ENCODE measurements at places on chromosomes 4 and X.
A peak's percentile ranks its signal among the peaks of the same experiment; 100 is the strongest.

- peak; percentile 70 for DNase-seq
Measured at GRCh38 chrX:17046478-17047097, 100.1 kb downstream of the REPS2 start.

DNA sequence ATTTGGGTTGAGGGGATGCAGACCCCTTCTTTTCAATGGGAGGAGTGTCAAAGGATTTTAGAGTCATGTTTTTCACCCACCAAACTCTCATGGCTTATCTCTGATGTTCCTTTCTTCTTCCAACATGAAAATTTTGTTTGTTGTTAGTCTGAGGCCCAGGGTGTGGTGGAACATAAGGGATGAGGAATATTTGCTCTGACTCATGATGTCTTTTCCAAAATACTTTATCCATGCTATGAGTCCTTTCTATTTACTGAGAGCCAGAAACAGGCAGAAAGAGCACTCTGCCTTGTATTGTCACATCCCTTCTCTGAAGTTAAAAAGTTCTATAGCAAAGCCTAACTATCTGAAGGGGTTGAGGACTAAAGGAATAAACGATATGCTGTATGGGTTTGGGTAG lies 61.6 kb upstream of the GYPA start:
- DNase-seq: no peak

- DNase-seq: no peak
Measured at GRCh38 chrX:40780082-40780481, 44.7 kb upstream of the MED14 start.

DNA sequence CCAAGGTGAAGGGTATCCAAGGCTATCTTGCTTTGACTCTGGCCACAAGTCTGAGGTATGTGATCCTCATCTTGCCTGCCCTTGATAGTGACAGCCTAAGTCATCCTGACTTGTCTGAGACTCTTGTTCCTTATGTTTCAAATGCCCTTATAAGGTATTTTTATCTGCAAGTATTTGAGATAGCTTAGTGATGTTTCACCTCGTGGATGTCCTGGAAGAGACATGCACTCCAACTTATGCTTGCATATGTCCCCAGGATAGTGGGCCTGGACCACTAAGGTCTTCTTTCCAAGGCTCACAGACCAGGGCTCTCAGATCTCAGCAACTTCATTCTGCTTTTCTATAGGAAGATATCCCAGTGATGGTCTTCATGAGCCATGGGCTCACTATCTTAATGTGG lies 120.5 kb upstream of the WDR1 start:
- DNase-seq: no peak

DNA sequence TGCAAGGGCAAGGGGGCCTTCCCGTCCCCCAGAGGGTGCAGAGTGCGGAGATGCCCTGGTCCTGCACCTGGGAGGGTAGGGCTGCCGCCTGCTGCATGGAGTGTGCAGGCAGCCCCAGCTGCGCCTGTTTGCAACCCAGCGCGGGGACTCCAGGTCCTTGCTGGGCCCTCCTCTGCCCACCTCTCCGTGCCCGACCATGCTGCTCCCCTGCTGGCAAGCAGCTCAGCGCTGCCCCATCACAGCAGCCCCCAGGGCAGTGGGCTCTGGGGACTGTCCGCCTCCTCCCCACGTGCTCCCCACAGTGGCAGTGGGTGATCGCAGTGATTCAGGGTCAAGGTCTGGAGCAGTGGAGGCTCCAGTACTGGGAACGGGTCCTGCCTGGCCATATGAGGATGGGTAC lies 5.0 kb upstream of the FBXW7 start:
- DNase-seq: no peak

- DNase-seq: no peak
Measured at GRCh38 chr4:55517526-55518229, 29.0 kb downstream of the CLOCK start.

DNA sequence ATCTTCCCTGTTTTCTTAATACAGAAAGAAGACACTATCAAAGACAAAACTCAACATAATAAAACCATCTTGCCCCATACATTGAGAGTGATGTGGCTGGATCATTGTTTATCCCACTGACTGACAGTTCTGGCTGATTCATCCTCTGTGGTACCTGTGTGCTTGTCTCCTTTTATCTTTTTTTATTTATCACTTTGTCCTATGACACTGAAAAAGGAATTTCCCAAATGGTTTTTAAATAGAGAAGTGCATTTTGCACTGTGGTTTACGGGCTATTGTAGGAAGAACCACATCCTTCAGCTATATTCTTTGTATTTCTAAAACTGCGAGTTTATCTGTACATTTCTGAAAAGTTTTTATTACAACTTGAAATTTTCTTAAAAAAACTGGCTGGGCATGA lies 15.0 kb downstream of the TTC29 start:
- DNase-seq: no peak

- DNase-seq: peak; percentile 6
Measured at GRCh38 chr4:72860766-72861165, 208.8 kb downstream of the COX18 start.

DNA sequence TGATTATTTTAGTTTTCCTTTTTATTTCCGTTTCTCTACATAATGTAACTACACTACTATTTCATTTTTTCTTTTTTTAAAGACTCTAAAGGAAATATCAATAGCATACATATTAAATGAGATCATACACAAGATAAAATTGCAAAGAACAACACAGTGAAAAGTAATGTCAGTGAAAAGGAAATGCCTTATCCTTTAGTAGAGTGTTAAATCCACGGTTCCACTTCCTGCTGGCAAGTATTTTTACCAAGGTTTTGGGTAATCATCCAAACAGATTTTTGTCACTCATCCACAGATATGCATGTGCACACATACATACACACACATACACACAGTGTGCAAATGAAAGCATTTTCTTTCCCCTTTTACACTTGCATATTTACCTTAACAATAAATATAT lies 548.9 kb downstream of the PPP4R3C start:
- peak; percentile 15 for DNase-seq

GRCh38 chr4:184406958-184407391 lies 67.4 kb downstream of the IRF2 start:
- no peak for DNase-seq

DNA sequence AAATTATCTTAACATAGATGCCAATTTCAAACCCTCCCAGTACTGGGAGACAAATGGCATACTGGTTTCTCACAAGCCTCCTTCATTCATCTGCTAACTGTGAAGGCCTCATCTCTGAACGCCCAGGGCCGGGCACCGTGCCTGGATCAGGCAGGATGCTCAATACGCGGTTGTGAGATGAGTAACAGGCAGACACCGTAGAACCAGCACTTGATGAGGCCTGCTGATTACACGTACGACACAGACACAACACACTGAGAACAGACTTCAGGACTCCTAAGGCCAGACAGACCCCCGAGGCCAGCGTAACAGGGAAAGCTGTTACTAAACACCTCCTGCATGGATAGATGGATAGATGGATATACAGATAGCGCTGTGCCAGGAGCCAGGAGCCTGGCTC lies 154.6 kb downstream of the AFAP1 start:
- DNase-seq: peak; percentile 50

GRCh38 chr4:36189511-36190226 lies 54.6 kb downstream of the ARAP2 start:
- DNase-seq: no peak
